Activated T-helper 2 cell treated with anti-CD3 and anti-CD28 coated beads, Interferon-gamma antibody, Interleukin-2, Interleukin-4, amounts not matched to agents 10 μg/mL and 5 μg/mL and 100 μg/mL, durations not matched to agents 14 hours and 24 hours and 36 hours (primary cell): ENCODE measurements at places on chromosomes 1 and 21.

GRCh38 chr1:58062635-58063034, 483.9 kb downstream of the OMA1 start:
- no peak overlapping the region for H3K27ac ChIP-seq
- H3K36me3 ChIP-seq, result no peaks in the 10 kb centered on the region
- H3K4me3 ChIP-seq, result no peak overlapping the region
- no peaks in the 10 kb centered on the region for H3K4me1 ChIP-seq
- no peak for DNase-seq
- no peaks in the 10 kb centered on the region for H3K27me3 ChIP-seq

GRCh38 chr1:153534925-153535241, 908 bp downstream of the S100A6 start:
- no peak for DNase-seq
- H3K36me3 ChIP-seq, result peaks cover 24% of the 10 kb centered on the region

GRCh38 chr21:45336535-45336810, 48.8 kb upstream of the POFUT2 start:
- H3K4me1 ChIP-seq, result no peaks in the 10 kb centered on the region
- H3K27ac ChIP-seq, result no peak overlapping the region
- no peaks in the 10 kb centered on the region for H3K36me3 ChIP-seq
- no peaks in the 10 kb centered on the region for H3K27me3 ChIP-seq
- H3K4me3 ChIP-seq, result no peak overlapping the region

- H3K36me3 ChIP-seq, result peaks cover 17% of the 10 kb centered on the region
- no peak overlapping the region for H3K27ac ChIP-seq
- peak; percentile 64 for DNase-seq
- no peak overlapping the region for H3K4me3 ChIP-seq
- H3K27me3 ChIP-seq, result no peaks in the 10 kb centered on the region
Measured at GRCh38 chr1:205141236-205142101, 19.7 kb upstream of the RBBP5 start.

DNA sequence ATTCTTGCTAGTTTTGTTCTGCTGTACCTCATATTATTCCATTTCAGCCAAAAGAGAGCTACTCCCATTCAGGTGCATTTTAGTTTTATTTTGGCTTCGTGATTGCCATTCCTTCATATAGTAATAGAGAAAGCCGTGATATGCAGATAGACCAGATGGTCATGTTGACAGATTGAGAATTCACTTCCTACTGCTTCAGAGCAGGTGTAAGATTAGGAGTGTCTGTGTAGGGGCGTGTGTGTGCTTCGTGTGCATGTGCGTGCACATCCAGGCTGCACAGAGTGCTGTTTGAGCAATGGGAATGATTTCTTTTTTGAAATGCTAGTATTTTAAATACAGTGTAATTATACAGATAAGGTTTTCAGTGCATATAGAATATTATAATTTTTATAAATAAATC, 10.3 kb downstream of the NFIA start:
- H3K27ac ChIP-seq, result no peak overlapping the region
- no peaks in the 10 kb centered on the region for H3K36me3 ChIP-seq
- H3K4me3 ChIP-seq, result no peak overlapping the region
- H3K4me1 ChIP-seq, result no peaks in the 10 kb centered on the region

- H3K4me3 ChIP-seq, result no peak overlapping the region
- DNase-seq, result no peak
- no peak overlapping the region for H3K27ac ChIP-seq
Measured at GRCh38 chr1:13864760-13865159, 164.8 kb downstream of the PRDM2 start.

DNA sequence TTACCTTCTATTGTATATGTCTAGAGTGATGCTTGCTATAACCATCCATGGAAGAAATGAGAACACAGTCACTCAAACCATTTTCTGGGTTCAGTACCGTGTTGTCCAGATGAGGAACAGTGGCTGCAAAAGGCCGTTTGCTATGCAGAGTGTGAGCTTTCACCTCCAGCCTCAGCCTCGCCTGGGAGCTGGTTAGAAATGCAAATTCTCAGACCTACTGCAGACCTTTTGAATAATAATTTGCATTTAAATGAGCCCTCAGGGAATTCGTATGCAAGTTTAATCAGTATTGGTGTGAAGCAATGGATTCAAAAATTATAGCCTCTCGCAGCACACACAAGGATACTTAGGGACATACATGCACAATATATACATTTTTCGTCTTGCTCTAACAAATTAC, 24.1 kb downstream of the KCNJ15 start:
- H3K36me3 ChIP-seq, result no peaks in the 10 kb centered on the region
- no peak overlapping the region for H3K4me3 ChIP-seq
- H3K27me3 ChIP-seq, result peaks cover 8% of the 10 kb centered on the region
- no peak for DNase-seq
- H3K27ac ChIP-seq, result no peak overlapping the region

DNA sequence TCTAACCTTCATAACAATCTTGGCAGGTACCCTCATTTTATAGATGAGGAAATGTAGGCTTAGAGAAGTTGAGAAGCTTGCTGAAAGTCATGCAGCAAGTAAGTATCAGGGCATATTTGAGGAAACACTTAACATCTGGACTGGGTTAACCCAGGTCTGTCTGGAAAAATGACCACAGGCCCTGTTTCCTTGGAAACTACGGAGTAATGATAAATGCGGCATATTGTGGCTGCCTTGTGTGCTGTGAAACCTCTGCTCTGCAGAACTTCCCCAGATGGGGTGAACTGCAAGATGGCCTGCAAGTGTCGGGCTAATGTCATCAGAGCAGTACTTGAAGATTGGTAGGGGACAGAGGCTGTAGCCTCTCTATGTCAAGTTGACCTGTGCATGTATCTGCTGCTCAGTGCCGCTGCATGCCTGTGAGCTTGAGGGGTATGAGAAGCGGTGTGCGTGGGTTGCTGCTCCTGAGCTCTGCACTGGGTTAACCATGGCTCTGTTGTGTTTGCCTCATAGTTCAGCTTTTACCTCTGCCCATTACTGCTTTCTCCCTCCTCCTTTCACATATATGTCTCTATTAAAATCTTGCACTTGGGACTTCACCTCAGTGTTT, 83.1 kb downstream of the WDR3 start:
- H3K27me3 ChIP-seq, result peaks cover 2% of the 10 kb centered on the region
- H3K4me1 ChIP-seq, result no peaks in the 10 kb centered on the region
- no peak for DNase-seq
- H3K36me3 ChIP-seq, result no peaks in the 10 kb centered on the region
- no peak overlapping the region for H3K27ac ChIP-seq

DNA sequence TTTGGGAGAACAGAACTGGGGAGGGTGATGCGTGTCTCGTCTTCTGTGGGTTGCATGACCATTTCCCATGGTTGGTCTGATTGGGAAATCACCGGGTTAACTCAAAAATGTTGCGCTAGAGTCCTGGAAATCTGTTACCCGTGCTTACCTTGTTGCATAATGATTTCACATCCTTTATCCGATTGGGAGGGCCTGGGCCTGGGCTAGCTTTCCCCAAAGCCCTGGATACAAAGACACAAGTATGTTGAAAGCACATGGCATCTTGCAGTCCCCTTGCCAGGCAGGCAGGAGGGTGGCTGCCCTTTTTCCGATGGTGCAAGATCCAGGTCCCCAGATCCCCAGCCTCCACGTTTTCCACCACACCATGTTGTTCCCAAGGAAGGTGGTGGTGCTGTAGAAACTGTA, 582 bp downstream of the TRPM2 start:
- peaks cover 7% of the 10 kb centered on the region for H3K27me3 ChIP-seq
- DNase-seq, result no peak
- H3K36me3 ChIP-seq, result peaks cover 19% of the 10 kb centered on the region
- peaks cover 36% of the 10 kb centered on the region for H3K4me1 ChIP-seq
- H3K4me3 ChIP-seq, result peak overlapping the region; percentile 68

GRCh38 chr1:159943908-159944622, 1.3 kb downstream of the IGSF9 start:
- H3K27me3 ChIP-seq, result peaks cover 56% of the 10 kb centered on the region
- no peak overlapping the region for H3K4me3 ChIP-seq
- H3K4me1 ChIP-seq, result peaks cover 2% of the 10 kb centered on the region
- no peak overlapping the region for H3K27ac ChIP-seq
- no peak for DNase-seq

GRCh38 chr1:230421481-230421880, 4.7 kb downstream of the PGBD5 start:
- H3K4me1 ChIP-seq, result peaks cover 6% of the 10 kb centered on the region
- H3K27me3 ChIP-seq, result peaks cover 43% of the 10 kb centered on the region
- no peak overlapping the region for H3K4me3 ChIP-seq
- H3K27ac ChIP-seq, result no peak overlapping the region
- no peaks in the 10 kb centered on the region for H3K36me3 ChIP-seq

- DNase-seq, result no peak
- H3K27ac ChIP-seq, result no peak overlapping the region
- H3K36me3 ChIP-seq, result no peaks in the 10 kb centered on the region
- no peaks in the 10 kb centered on the region for H3K27me3 ChIP-seq
- no peaks in the 10 kb centered on the region for H3K4me1 ChIP-seq
Measured at GRCh38 chr1:17979815-17980214, 127.8 kb upstream of the IGSF21 start.

GRCh38 chr1:228979774-228980173, 244.5 kb downstream of the RHOU start:
- no peak overlapping the region for H3K4me3 ChIP-seq
- no peak overlapping the region for H3K27ac ChIP-seq
- DNase-seq, result no peak
- H3K27me3 ChIP-seq, result no peaks in the 10 kb centered on the region
- no peaks in the 10 kb centered on the region for H3K36me3 ChIP-seq

DNA sequence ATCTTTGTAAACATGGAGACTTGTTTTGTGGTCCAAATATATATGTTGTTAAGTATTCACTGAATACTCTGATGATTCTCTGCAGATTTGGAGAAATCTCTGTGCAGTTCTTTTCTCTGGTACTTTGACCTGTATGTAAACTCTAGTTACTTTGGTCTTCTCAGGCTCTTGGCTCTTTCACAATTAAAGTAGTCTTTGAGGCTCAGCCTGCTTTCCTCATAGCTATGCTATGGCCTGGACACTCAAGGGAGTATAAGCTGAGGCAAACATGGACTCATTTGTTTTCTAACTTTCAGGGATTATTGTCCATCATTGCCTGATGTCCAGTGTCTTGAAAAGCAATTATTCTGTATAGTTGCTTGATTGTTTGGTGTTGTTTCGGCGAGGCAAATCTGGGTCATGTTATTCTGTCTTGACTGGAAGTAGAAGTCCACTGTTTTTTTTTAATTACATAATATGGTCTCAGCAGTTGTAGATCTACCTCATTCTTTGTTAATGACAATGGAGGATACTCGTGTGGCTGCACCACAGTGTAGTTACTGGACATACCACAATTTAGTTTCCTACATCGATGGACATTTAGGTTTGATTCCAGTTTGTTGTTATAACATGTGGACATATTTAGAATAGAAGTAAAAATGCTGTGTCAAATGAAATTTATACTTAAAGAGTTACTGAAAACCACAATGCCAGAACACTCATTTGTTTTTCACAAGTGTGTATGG, 9.2 kb downstream of the PTBP2 start:
- no peak overlapping the region for H3K27ac ChIP-seq
- H3K4me3 ChIP-seq, result no peak overlapping the region
- H3K36me3 ChIP-seq, result peaks cover 71% of the 10 kb centered on the region
- no peaks in the 10 kb centered on the region for H3K27me3 ChIP-seq
- peaks cover 24% of the 10 kb centered on the region for H3K4me1 ChIP-seq
- DNase-seq, result no peak

DNA sequence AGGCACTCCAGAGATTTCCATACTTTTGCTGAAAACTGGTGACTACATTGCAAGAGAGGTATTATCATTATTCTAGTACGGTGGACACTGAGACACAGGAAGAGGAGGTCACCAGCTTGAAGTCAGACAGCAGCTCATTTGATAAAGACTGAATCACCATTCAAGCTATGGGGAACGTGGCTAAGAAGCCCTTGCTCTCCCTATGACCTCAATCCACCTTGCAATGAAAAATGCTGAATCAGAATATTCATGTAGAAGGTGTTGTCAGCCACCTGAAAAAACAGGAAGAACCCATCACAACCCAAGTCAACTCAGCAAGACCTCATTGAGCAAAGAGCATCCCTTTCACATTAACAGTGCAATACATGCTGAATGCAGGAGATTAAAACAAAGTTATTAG, 59.0 kb upstream of the FGGY start:
- no peak overlapping the region for H3K27ac ChIP-seq
- no peak overlapping the region for H3K4me3 ChIP-seq

- no peaks in the 10 kb centered on the region for H3K4me1 ChIP-seq
- peaks cover 12% of the 10 kb centered on the region for H3K27me3 ChIP-seq
- H3K4me3 ChIP-seq, result no peak overlapping the region
- H3K27ac ChIP-seq, result no peak overlapping the region
- no peaks in the 10 kb centered on the region for H3K36me3 ChIP-seq
Measured at GRCh38 chr1:94580367-94581115, 39.0 kb upstream of the F3 start.

GRCh38 chr1:238582816-238583215, 692.1 kb upstream of the ZP4 start:
- no peak for DNase-seq
- no peaks in the 10 kb centered on the region for H3K27me3 ChIP-seq
- H3K36me3 ChIP-seq, result no peaks in the 10 kb centered on the region
- H3K27ac ChIP-seq, result no peak overlapping the region

DNA sequence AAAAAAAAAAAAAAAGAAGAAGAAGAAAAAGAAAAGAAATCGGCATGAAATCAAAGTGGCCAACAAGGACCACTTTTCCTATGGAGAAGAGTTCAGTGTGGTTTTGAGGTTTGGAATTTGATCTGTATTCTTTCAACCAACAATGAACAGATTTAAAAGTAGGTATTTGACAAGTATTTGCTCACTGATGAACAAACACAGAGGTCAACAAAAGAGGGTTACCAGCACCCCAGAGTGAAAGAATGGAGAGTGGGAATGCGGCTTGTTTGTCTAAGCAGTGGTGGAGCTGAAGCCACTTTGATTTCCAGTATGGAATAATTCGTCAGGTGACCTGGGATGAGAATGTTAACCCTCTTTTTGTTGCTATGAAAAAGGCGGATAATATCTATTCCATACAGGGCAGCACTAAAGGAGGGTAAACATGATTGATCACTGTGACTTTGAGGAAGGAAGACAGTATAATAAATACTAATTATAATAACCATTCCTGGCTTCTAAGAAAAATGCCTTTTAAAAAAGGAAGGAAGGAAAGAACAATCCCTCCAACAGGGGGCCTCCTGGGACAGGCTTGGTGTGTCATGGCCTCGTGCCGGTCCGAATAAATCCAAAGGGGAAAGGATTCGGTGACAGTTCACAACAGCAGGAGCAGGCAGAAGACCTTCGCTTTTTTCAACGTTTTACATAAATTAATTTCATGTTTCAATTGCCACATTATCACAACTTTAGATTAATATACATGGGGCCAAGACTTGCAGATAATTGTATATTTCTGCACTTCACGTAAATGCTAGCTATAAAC, 37.2 kb upstream of the SIM2 start:
- no peak overlapping the region for H3K27ac ChIP-seq
- H3K4me1 ChIP-seq, result no peaks in the 10 kb centered on the region
- H3K36me3 ChIP-seq, result no peaks in the 10 kb centered on the region
- DNase-seq, result no peak
- H3K4me3 ChIP-seq, result no peak overlapping the region

- no peak overlapping the region for H3K27ac ChIP-seq
- H3K4me1 ChIP-seq, result peaks cover 24% of the 10 kb centered on the region
- no peaks in the 10 kb centered on the region for H3K36me3 ChIP-seq
- no peak for DNase-seq
- peak overlapping the region; percentile 67 for H3K4me3 ChIP-seq
Measured at GRCh38 chr1:218347336-218347722, 2.2 kb downstream of the TGFB2 start.

GRCh38 chr1:212857992-212858460, at the start of gene FLVCR1:
TSS of gene FLVCR1 (plus strand) at chr1:212858275. CDS start at chr1:212858453, 178 bp downstream.
- H3K27ac ChIP-seq, result peak within 1 kb of the TSS; percentile 97
- H3K4me3 ChIP-seq, result no peak within 1 kb of the TSS
- peaks cover 20% of the 10 kb centered on the region for H3K36me3 ChIP-seq
- peaks cover 20% of the 10 kb centered on the region for H3K4me1 ChIP-seq
